ENCODE measurements at places on chromosomes 2 and 18.

GRCh38 chr2:120887741-120888231 is 152.1 kb downstream of the GLI2 start:
- no peak for DNase-seq

- DNase-seq = no peak
These were observed 49.3 kb upstream of the DNAJC10 start for GRCh38 chr2:182666674-182667314.

GRCh38 chr2:122707224-122707824 is 951.9 kb downstream of the TSN start:
- no peak for DNase-seq

GRCh38 chr18:24076950-24077349 is 61.9 kb upstream of the CABYR start:
- no peak for DNase-seq

DNA sequence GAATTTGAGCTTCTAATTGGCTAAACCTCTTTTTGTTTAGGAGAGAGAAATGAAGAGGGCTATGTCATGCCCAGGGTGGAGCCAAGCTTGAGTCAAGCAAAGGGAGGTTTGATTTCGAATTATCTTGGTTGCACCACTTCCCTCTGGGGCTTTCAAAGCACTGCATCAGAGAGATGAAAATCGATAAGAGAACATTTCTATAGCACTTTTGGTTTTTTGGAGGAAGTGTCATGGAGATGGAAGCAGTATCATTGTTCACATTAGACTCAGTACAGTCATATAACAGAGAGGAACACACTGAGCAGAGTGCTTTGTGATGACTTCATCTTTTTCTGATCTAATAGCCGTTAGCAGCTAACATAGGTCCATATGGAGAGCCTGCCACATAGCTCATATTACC is 120.3 kb upstream of the UXS1 start:
- DNase-seq = no peak

- DNase-seq = no peak
These were observed 4.8 kb downstream of the CWC22 start for GRCh38 chr2:180002198-180002770.

DNA sequence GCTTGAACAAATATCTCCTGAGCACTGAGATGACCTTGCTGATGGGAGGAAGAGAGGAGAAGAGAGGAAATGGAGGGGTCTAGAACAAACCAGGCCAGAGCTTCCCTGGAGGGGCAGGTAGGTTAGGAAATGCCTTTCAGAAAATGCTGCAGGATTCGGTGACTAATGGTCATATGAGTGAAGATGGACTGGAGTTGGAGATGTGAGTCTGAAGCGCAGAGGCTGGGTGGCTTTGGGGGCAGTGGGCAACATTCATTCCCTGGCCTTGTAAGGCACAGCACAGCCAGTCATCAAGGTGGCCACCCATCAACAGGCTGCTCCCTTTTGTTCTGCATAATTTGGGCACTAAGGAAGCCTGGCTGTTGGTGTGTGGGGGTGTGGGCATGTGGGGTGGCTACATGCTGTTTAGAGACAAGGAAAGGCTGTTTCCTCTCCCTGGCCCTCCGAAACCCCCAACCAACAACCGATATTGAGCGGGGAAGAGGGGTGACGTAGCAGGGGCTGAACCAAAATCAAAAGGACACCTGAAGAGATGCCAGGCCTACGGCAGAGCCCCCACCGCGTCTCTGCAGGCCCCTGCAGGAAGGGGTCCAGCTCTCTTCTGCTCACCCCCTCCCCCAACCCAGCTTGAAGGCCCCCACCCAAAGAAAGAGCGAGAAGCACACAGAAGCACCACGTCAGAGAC is 1.5 kb downstream of the SLC30A3 start:
- DNase-seq = no peak

GRCh38 chr2:16166327-16166981 is 226.1 kb downstream of the MYCN start:
- no peak for DNase-seq

GRCh38 chr18:79406708-79407107 is 11.0 kb downstream of the NFATC1 start:
- no peak for DNase-seq

DNA sequence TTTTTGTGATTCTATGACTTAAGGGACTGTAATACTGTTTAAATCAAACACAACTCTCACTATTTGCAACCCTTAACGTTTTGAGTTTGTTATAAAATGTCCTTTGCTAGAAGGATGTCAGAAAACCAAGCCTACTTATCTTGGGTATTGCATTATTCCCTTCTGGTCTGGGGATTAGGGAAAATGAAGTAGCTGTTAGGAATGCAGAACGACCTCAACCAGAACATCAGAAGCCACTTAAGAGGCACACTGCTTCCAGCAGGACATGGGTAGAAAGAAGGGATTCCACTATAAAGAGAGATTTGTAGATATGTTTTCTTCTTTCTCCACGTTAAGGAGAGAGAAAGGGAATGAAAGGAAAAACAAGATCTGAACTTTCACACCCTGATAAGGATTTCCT is 101.2 kb downstream of the SETBP1 start:
- DNase-seq = no peak

DNA sequence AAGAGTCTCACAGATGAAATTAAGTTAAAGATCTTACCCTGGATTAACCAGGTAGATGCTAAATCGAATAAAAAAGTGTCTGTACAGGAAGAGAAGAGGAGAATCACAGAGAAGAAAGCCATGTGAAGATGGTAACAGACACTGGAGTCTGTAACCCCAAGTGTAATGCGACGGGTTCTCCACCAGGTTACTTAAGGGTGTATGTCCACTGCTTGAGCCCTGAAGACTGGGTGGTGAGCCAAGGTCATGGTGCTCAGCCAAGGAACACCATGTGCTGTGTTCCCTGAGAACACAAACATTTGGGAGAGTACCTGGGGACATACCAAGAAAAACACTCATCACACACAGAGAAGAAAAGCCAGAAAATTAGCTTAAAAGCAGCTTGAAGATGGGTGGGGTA is 8.2 kb upstream of the ACADL start:
- no peak for DNase-seq

GRCh38 chr2:109527079-109527478 is 86.7 kb downstream of the SEPTIN10 start:
- no peak for DNase-seq

DNA sequence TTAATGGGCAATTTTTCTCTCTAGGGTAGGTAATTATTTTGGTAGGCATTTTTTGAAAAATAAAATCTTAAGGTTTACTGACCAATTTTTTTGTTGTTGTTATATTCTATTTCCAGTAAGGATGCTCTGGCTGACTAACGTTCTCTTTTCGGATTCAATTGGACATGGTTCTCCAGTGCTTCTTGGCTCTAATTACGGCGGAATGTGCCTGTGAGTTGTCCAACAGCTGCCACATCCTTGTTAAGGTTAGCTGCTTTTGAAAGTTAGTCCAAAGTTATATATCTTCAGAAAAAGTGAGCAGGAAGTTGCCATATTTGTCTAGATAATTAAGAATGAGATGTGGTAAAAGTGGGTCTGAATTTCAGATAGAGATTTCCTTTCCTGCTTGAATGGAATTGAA is 45.8 kb upstream of the SMIM21 start:
- no peak for DNase-seq

- DNase-seq = no peak
These were observed 24.1 kb upstream of the ACVR1 start for GRCh38 chr2:157900203-157900602.

GRCh38 chr2:185318271-185318724 is 420.3 kb upstream of the FSIP2 start:
- DNase-seq = no peak

All from GM12864 (cell line).